ENCODE measurements at places on chromosomes 2 and 18.

GRCh38 chr2:120244656-120245519, 7.8 kb upstream of the RALB start:
- DNase-seq: no peak

DNA sequence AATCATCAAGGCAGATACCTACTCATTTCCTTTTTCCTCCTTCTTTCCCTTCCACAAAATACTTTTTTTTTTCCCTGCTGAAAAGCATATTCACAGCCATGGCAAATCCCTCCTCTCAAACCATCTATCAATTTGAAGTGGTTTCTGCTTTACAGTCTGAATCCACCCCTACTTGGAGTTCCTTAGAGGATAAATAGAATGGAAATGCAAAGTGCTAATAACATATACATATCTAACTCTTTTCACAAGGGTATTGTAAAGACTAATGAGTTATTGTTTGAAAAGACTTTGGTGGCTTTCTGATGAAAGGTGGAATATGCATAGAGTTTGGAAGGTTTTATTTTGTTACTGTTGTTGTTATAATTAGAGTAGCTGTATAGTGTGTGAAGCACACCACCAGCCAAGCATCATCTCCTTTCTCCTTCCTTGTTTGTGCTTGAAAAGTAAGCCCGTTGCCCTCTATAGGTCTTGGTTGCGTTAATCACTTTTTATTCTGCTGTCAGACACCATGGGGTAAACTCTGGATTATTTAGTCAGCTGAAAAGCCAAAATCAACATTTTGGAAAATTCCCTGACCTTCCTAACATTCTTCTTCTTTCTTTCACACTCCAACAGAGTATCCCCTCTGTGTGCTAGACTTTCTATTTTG, 2126.9 kb upstream of the CELF4 start:
- no peak for DNase-seq

- DNase-seq: no peak
Measured at GRCh38 chr2:168194784-168195522, 52.4 kb downstream of the STK39 start.

DNA sequence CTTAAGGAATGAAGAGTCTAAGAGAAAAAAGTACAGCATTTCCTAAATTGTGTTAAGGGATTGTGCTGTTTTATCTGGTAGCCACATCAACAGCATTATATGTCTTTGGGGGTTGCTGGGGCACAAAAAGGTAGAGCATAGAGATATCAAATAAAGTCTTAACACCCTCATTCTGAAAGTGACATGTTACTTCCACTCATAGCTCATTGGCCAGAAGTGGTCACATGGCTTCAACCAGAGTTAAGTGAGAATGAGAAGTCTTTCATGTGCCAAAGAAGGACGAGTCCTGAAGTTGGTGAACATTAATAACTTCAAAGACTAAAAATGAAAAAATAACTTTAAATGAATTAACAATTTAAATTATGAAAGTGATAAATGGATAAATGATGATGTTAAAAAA, 175.7 kb upstream of the ZEB2 start:
- no peak for DNase-seq

GRCh38 chr2:197425550-197425949, 9.3 kb downstream of the SF3B1 start:
- no peak for DNase-seq

DNA sequence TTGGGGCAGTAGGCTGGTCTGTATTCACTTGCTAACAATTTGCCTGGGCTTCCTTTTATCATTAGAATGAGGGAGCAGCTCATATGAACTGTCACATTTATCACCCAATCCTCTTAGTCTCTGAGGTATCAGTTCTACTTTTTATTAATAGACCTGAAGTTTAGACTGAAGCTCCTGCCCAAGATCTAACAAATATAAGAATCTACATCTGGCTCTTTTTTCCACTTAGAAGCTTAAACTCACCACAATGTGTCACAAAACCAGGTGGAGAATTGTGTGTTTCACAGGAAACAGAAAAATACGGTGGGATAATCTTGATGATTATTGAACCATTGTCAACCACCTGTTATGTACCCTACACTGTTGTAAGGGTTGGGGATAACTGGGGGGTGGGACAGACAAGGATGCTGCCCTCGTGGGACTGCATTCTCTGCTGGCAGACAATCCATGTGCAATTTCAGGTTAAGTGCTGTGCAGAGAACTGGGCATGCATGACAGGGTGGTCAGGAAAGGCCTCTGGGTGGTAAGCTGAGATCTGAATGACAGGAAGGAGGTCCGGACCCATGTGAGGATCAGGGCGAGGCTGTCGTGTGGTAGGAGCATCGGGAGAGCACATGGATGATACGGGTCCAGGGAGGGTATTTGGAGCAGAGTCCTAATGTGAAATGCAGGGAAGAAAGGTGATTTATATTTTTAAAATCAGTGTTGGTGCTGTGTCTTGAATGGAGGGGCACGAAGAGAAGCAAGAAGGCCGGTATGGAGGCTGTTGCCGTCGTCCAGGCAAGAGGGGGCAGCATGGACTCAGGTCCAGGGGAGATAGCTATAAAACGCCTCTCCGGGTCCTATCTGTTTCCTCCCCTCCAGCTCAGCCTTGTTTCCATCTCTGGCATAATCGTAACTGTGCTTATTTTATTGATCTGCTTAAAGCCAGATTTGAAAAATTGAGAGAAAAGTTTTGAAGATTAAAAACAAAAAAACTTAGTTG, 17.6 kb downstream of the MYL12B start:
- no peak for DNase-seq

DNA sequence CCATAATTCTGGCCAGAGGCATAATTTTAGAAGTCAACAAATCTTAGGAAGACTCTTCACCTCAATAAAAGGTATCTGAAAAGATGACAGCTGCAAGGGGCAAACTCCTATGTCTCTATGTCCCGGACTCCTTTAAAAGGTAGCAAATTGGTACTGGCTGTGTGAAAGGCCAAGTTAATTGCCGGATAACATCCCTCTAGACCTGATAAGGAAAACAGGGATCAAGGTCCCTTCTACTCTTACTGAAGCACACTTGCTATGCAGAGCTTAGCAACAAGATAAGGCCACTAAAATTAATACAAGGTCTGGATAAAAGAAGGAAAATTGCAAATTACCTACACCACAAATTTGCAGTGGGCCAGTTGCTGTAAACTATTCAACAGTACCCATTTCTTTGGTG, 141.0 kb upstream of the EPC2 start:
- no peak for DNase-seq

DNA sequence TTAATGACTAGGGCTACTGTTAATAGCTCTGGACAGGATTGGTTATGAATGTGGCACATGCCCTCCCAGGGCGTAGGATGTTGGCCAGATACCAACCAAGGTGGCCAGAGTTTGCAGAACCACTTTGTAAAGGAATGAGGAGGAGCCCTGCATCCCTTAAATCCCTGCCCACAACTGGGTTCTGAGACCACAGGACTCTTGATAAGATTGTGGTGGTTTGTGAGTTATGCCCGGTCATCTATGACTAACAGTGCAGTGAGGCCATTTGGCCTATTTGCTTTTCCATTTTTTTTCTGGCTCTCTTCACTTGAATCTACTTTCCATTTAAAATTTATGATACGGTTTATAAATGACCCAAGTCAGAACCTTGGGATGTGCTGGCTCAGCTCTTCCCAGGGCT, 294.5 kb downstream of the PRKCE start:
- DNase-seq: no peak

- no peak for DNase-seq
Measured at GRCh38 chr2:241465543-241465942, 42.8 kb downstream of the STK25 start.

DNA sequence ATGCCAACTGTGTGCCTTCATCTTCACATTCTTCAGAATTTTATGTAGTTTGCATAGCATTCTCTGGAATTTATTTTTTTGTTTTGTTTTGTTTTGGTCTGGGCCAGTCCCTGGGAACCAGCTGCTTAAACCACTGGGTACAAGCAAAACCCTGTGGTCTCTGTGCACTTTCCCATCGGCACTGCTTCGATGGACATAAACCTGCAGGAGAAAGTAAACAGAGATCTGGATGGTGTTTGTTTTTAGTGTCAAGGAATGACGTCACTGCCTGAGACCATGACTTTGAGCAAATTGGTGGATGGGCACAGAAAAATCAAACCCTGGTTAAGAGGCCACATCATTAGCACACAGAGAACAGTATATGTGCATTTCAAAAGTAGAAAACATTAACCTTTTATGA, 64.7 kb upstream of the RASGRP3 start:
- DNase-seq: no peak

- no peak for DNase-seq
Measured at GRCh38 chr2:238939074-238939473, 91.2 kb downstream of the TWIST2 start.

DNA sequence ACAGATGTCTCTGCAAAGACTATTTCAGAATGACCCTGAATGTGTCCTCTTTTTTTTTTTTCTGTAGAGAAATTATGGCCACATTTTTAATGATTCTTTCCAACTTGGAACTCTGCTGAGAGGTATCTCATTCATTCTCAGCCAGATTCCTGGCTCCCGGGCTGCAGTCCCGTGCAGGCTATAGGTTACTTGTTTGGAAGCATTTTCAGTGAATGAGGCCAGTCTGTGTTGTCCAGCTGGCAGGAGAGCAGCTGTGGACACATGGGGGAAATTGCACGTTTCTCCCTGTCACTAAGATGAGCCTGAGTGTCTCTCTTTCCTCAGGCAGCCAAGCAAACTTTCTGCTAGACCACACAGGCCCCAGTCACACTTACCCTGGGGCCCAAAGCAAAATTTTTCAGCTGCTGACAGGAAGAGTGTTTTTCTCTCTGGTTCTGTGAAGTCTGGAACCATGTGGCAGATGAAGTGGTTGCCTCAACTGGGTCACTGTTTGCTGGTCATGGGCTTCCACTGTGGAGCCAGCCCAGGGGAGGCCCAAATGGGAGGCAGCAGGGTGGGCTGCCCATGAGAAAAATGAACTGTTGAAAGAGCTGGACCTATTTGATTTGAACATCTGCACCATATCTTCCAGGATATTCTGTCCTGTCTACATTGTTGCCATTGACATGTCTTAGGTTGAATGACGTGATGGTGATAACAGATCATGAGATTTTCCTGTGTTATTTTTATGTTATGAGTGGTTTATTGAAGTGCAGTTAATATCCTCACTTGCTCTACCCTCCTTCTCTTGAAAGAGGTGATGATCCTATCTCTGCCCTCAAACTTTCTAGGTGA, 431.2 kb downstream of the LPIN1 start:
- DNase-seq: no peak

Data from stimulated activated CD4-positive, alpha-beta T cell treated with anti-CD3 and anti-CD28 coated beads, Interleukin-15, amount 100 ng/mL, for 1 hour (primary cell).